ENCODE measurements at places on chromosomes 4 and X.
A peak's percentile ranks its signal among the peaks of the same experiment; 100 is the strongest.

- no peak for DNase-seq
These were observed 85.8 kb downstream of the ARHGAP6 start for GRCh38 chrX:11579636-11580600.

DNA sequence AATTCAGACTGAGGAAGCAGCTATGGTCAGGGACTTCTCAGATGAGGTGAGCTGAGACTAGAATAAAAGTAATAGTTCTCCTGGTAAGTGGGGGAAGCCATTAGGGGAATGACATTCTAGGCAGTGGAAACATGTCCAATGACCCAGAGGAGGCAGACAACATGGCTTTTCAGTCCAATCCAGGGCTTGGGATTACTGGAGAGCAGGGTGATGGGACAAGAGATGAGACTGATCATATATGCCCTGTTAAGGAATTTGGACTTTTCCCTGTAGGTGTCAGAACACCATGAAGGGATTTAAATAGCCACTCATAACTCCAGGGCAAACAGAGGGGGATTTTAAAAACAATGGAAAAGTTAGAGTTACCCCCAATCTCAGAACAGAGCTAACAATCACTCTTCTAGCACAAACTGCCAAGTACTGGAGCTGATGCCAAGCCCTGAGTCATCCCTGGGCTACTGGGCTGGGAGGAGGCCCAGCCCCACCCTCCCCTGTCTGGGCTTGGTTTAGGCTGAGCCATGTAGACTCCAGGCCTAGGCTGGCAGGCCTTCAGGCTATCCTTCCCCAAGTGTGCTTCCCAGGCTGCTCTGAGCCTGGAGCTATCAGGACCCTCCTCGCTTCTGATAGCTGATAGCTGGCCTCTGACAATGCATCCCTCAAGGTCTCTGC, 22.7 kb upstream of the MSN start:
- no peak for DNase-seq

DNA sequence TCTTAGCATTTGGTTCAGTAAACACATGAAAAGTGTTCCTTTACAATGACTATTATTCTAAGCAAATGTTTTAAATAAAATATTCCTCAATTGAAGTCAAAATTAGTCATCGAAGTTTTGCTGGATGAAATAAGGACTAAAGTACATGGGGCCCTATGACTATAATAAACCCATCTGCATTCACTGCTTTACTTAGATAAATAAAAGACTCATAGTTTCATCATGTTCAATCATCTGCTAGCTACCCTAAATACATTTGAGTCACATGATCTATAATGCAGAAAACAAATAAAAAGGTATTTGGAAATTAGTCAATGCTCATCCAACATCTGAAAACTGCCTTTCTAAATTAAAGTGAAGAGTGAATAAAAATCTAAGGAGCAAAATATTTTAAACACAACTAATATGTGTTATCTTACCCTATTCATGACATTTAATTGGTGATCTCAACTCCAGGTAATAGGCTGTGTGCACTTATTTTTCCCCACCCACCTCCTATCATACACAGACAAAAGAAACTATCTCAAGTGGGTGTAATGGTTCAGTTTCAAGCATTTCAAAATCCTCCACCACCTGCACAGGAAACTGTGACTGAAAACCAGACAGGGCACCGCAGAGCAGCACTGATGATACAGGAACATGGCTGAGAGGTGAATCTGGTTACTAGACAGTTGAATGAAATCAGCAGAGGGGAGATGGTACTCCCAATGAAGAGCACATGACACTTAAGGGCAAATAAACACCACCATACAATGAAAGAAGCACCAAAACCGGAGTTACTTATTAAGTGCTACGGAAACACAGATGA, 78.6 kb downstream of the CAMK2D start:
- no peak for DNase-seq

GRCh38 chrX:413322-414201, 26.9 kb upstream of the PPP2R3B start:
- DNase-seq, result peak; percentile 76

DNA sequence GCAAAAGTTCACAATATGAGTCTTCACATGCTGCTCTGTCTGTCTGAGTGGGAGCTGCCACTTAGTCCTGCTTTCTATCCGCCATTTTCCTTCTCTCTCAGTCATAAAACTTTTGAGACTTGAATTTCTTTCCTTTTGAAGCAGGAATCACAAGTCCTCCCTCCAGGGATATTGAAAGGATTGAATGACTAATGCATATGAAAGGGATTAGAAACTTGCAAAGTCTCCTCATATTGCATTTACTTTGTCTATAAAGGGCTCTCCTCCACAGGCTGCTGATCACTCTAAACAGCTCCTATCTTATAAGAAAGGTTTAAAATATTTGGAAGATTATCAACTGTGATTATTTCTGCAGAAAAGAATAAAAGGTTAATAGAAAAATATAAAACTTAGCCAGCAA, 879.1 kb downstream of the ARAP2 start:
- no peak for DNase-seq

- DNase-seq, result no peak
These were observed 39.9 kb downstream of the CNGA2 start for GRCh38 chrX:151774421-151774820.

GRCh38 chr4:122131562-122132157, 20.5 kb upstream of the BLTP1 start:
- no peak for DNase-seq

- no peak for DNase-seq
These were observed 36.9 kb downstream of the FHDC1 start for GRCh38 chr4:152972821-152973628.

DNA sequence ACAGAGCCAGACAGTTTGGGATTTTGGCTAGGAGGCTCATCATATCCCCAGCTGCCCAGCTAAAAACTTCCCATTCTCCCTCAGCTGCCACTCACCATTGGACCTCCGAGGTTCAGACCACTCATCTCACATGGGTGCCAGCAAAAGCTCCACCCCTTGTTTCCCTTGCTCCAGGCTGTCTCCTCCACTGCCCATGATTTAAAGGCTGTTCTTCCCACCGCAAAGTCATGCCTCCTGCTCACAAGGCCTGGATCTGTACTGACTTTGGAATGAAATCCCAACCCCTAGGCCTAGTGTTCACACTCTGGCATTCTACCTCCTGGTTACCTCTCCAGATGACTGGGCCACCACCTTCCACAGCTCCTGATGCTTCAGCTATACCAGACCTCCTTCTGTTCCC, 142.2 kb upstream of the EOLA2 start:
- DNase-seq, result peak; percentile 21

DNA sequence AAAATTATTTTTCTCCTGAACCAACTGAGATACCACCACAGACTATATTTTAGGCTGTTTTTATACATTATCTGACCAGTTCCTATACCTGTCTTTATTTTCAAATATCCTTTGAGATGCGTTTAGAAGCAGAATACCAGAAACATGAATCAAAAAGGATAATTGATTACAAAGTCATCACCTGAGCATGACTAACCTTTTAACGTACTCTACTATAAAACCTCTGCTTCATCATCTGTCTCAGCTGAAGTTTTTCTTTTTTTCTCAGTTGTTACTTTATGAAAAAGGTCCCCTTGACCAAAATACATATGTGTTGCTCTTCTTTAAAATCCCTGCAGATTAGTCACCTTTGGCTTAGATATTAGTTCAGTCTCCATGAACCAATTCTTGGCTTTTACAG, 109.8 kb downstream of the AMMECR1 start:
- no peak for DNase-seq

DNA sequence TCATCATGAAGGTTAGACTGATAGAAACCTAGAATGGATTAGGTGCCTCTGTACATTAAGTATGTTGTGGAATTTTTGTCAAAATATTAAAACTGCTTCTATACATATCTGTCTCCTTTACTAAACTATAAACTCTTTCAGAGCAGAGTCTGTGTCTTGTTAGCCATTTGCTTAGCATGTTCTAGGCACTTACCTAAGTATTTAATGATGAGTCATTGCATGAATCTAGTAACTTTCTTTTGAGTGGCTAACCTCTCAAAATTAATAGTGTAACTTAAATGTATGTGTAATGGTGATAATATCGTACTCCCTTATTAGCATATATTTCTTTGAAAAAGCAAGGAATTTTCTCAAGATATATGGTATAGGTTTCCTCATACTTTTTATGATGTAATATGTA, 57.8 kb downstream of the RAP1GDS1 start:
- no peak for DNase-seq

DNA sequence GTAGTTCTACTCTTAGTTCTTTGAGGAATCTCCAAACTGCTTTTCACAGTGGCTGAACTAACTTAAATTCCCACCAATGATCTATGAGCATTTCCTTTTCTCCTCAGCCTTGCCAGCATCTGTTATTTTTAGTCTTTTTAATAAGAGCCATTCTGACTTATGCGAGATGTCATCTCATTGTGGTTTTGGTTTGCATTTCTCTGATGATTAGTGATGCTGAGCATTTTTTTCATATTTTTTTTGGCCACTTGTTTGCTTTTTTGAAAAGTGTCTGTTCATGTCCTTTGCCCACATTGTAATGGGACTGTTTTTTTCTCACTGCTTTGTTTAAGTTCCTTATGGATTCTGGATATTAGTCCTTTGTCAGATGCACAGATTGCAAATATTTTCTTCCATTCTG, 21.5 kb upstream of the PHKA1 start:
- DNase-seq, result no peak

DNA sequence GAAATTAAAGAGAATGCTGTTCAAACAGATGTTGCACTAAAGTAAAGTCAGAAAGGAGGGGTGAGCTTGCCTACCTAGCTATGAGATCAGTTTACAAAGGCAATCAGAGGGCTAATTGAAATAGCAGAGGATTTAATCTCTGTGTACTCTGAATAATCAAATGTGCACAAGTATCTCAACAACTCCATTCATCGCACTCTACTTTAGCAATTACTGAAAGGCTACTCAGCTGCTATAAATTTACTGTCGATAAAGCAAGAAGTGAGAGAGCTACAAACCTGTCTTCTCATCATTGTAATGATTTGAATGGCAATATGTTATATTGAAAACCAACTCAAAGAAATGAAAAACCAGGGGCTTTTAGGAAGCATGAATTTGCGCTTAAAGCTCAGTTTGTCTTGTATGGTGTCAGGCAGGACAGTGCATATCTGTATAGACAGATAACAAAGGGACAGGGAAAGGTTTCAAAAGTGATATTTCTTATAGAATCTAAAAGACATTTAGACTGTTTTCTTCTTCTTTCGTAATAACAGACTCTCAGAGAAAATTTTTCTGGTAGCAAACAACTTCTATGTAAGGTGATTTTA, 34.8 kb downstream of the GC start:
- DNase-seq, result no peak

GRCh38 chr4:78602334-78602733, 50.8 kb downstream of the ANXA3 start:
- no peak for DNase-seq

GRCh38 chr4:160869899-160870298, 1293.9 kb downstream of the FSTL5 start:
- DNase-seq, result no peak

- DNase-seq, result no peak
These were observed 42.3 kb downstream of the RASL11B start for GRCh38 chr4:52904421-52904820.

DNA sequence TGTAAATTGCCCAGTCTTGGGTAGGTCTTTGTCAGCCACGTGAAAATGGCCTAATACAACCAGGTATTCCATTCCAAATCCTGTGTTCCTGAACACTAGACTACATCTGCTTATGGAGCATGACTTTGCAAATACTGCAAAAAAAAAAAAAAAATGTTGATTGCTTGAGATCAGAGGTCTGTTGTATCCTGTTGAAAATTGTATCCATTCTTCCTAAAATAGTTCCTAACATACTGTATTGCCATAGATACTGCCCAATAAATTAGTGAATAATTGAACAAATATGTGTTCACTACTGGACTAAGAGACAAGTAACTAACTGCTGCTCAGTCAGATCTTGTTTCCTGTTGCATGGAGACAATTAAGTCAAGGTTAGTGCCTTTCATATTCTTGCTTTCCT, 164.3 kb upstream of the PABPC4L start:
- no peak for DNase-seq

DNA sequence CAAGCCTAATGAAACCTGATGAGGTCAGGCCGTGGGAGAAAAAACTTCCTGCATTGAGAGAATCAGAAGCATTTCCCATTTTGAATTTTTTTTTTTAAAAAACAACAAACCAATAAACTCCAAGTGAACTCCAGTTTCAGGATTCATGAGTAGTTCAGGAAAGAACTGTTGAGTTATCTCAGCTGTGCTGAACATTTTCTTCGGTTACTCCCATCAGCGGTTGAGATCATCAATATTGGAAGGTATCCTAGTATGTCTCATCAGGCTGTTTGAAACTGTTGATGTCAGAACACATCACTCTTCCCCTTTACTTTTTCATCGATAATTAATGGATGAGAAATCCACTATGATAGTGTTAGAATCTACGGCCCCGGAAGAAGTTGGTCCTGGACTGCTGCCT, 82.4 kb upstream of the ADGRG2 start:
- no peak for DNase-seq

Measured in ecto neural progenitor cell (in vitro differentiated cells).